Breast epithelium (tissue), 4 donors: ENCODE measurements at places on chromosomes 2 and 18. TPM values are rescaled to one million over a fixed set of nuclear protein-coding genes. Genes with fewer than 3 reads are reported as not detected.

The PDE11A gene
- total RNA-seq: 0.96 TPM

The HES6 gene
- total RNA-seq: 4.0 TPM

The ACMSD gene
- 0.59 TPM for total RNA-seq

- DNase-seq: no peak
- H3K4me1 ChIP-seq: no peaks in the 10 kb centered on the region
- no peaks in the 10 kb centered on the region for H3K36me3 ChIP-seq
- H3K27me3 ChIP-seq: no peaks in the 10 kb centered on the region
- H3K27ac ChIP-seq: no peak overlapping the region
- no peak overlapping the region for H3K4me3 ChIP-seq
Observed at GRCh38 chr2:170204298-170204951, 26.5 kb downstream of the MYO3B start.

DNA sequence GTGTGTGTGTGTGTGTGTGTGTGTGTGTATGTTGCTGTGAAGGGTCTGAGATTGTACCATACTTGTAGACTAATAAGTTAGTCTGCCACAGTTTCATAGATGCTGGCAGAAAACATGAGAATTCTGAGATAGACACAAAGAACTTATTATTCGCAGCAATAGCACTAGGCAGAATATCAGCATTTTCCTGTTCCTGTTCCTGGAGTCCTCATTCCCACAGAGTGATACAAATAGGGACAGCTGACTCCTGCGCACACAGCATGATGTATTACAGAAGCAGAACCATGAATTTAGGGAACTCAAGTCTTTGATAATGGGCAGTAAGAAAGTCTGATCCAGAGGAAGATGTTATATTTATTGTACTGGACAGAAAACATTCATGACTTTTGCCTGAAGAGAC is 1466.3 kb downstream of the DPP10 start:
- no peaks in the 10 kb centered on the region for H3K27me3 ChIP-seq
- no peak overlapping the region for H3K27ac ChIP-seq
- no peak for DNase-seq
- no peaks in the 10 kb centered on the region for H3K4me1 ChIP-seq
- no peaks in the 10 kb centered on the region for H3K36me3 ChIP-seq
- no peak overlapping the region for H3K4me3 ChIP-seq

- peak overlapping the region; percentile 16 for H3K4me3 ChIP-seq
- H3K4me1 ChIP-seq: no peaks in the 10 kb centered on the region
- H3K36me3 ChIP-seq: no peaks in the 10 kb centered on the region
- no peak for DNase-seq
- H3K27me3 ChIP-seq: no peaks in the 10 kb centered on the region
Observed at GRCh38 chr2:212956665-212957607, 194.5 kb downstream of the IKZF2 start.

- DNase-seq: no peak
- no peaks in the 10 kb centered on the region for H3K36me3 ChIP-seq
- H3K4me1 ChIP-seq: no peaks in the 10 kb centered on the region
- H3K27me3 ChIP-seq: no peaks in the 10 kb centered on the region
Observed at GRCh38 chr18:21298351-21298750, 56.3 kb downstream of the GREB1L start.

DNA sequence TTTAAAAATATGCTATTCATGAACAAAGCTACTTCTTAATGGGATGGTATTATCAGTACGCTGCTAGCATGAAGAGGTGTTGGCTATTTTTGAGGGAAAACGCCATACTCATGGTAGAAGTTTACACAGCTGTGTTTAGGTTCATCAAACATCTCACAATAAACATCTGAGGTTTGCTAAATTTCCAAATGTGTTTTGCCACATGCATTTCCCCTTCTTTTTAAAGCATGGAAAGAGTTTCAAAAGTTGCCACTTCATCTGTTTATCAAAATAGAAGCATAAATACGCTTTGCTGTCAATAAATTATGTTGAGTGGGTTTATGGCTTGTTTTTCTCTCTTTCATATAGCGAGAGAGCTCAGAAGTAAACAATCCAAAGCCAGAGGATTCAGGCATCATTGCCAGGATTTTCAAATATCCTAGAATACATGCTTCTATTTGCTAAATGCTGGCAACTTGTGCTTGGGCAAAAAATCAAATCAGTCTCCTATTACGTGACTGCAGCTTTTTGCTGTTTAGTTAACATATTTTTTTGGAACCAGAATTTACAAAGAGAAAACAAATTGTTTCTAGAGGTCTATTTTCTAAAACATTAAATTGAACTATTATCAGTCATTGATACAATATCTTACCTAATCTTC is 1919.9 kb upstream of the LRRTM1 start:
- no peaks in the 10 kb centered on the region for H3K4me1 ChIP-seq
- H3K27me3 ChIP-seq: no peaks in the 10 kb centered on the region
- no peak overlapping the region for H3K27ac ChIP-seq
- DNase-seq: no peak
- H3K36me3 ChIP-seq: no peaks in the 10 kb centered on the region
